ENCODE measurements at places on chromosomes 11 and 22.
A peak's percentile ranks its signal among the peaks of the same experiment; 100 is the strongest.

- DNase-seq = peak; percentile 19
Measured at GRCh38 chr11:63699896-63700295, 18.6 kb downstream of the RTN3 start.

- no peak for DNase-seq
Measured at GRCh38 chr11:14312736-14313438, 46.1 kb downstream of the RRAS2 start.

DNA sequence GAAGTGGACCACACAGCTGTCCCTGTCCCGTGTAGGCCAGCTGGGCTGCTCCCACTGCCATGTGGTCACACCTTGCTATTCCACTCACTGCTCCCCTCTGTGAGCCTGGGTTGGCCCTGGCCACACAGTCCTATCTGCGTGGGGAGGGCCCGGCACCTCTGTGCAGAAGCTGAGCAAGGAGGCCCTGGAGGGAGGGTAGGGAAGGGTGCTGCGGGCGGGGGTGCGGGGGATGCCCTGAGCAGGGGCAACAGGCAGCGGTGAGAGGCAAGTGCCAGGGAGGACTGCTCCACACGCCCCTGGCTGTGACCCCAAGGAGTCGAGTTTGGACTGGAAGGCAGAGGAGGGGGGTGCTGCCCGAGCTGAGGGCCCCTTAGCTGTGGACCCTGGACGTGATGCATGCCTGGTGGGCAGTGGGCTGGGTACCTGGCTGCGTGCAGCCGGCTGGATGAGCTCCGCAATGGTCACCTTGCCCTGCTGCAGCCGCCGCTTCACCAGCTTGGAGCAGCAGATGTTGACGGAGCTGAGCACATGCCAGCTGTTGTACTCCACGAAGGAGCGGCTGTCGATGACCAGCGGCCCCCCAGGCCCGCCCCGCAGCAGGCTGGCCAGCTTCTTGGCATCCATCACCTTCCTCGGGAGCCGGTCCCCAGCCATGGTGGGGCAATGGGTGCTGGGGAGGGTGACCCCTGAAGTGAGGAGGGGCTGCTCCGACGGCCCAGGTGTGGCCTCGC, 6.7 kb downstream of the DUSP8 start:
- no peak for DNase-seq

- DNase-seq = no peak
Measured at GRCh38 chr11:35389897-35390465, 29.4 kb downstream of the SLC1A2 start.

GRCh38 chr11:93608364-93608763, 53.1 kb upstream of the CEP295 start:
- no peak for DNase-seq

DNA sequence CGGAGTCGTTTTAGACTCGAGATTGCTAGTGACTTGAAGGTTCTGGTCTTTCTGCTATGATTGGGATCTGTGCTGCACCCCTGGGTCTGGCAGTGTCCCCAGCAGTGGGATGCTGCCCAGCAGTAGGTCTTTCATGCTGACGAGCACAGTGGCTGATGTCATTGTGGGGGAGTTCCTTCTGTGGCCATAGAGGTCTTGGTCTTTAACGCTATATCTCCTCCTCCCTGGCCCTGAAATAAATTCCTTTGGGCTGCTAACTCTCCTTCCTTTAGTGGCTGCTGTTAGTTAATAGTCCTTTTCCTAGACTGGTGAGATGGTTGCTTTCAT, 136.3 kb downstream of the TEAD1 start:
- no peak for DNase-seq

DNA sequence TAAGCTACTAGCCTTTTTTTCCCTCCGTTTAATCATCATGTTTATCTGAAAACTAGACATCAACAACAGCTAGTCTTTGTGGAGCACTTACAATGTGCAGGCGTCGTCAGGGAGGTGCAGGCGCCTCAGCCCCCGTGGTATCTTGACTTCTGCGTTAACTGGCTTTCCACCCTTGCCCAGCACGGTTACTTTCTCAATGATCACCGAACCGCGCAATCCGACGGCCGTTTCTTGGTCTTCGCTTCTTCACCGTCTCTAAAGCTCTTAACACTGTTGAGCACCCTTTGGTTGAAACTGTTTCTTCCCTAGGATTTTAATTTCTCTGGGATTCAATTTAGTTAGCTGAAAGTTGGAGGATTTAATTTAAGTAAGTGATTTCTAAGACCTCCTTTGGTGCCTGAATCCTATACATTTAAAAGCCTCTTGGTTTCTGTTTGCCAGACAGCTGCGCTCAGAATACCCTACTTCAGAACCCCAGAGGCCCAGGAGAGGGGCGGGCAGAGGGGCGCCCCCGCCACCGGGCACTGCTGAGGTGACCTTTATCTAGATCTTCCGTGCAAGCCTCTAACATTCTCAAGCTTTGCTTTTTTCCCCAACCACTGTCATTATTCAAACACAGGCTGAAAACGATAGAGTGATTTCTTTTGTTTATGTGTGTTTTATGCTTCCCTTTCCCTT, 18.0 kb upstream of the TMEM218 start:
- no peak for DNase-seq

- no peak for DNase-seq
Measured at GRCh38 chr11:62390237-62390636, 28.6 kb upstream of the SCGB1A1 start.

- DNase-seq = no peak
Measured at GRCh38 chr22:42587588-42588175, 27.0 kb downstream of the POLDIP3 start.

- peak; percentile 69 for DNase-seq
Measured at GRCh38 chr11:72642884-72643522, 31.2 kb downstream of the PDE2A start.

- peak; percentile 81 for DNase-seq
Measured at GRCh38 chr11:100687630-100688395, 725 bp downstream of the ARHGAP42 start.

GRCh38 chr22:28581016-28581415, 98.6 kb downstream of the TTC28 start:
- DNase-seq = no peak

- no peak for DNase-seq
Measured at GRCh38 chr22:19271856-19272535, 19.5 kb downstream of the CLTCL1 start.

DNA sequence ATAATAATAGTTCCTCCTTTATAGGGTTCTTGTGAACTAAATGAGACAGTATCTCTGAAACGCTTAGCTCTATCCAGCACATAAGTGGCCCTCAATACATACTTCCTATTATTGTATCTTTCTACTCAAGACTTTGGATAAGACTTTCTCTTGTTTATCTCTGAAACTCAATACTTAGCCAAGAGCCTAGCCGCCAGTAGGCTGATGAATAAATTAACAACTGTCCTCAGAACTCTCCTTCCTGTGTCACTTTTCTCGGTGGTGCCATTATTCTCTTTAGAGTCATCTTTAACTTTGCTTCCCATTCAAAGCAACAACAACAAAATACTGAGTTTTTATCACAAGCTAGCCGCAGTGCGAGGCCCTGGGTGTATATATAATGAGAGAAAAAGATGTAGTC, 86.9 kb downstream of the FAM83F start:
- peak; percentile 64 for DNase-seq

- DNase-seq = no peak
Measured at GRCh38 chr11:15616130-15617105, 501.7 kb downstream of the INSC start.

- DNase-seq = no peak
Measured at GRCh38 chr11:43925063-43925931, 17.1 kb upstream of the C11orf96 start.

- DNase-seq = peak; percentile 15
Measured at GRCh38 chr11:12859872-12860657, 149.1 kb upstream of the RASSF10 start.

- DNase-seq = peak; percentile 21
Measured at GRCh38 chr11:75504501-75504900, 21.2 kb downstream of the GDPD5 start.

- DNase-seq = no peak
Measured at GRCh38 chr11:116582571-116582970, 190.2 kb downstream of the BUD13 start.

DNA sequence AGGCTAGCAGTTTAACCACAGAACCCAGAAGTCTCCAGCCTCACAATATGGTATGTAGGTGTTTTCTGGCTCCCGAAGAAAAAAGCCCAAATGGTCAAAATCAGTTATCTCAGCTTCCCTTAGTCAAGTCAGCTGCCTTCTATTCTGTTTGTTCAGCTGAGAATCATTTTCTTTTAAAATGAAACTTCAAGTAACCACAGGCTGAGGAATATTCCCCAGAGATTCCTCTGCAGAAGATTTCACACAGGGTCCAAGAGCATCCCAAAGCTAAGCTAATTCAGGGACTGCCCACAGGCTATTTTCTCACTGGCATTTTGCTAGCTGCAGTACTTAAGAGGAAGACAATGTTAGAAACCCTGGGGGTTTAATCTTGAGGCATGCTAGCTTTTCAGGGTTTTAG, 977.0 kb upstream of the CHORDC1 start:
- DNase-seq = no peak

GRCh38 chr11:120703358-120704152, 192.0 kb downstream of the GRIK4 start:
- no peak for DNase-seq

- DNase-seq = no peak
Measured at GRCh38 chr22:48945621-48946458, 881.8 kb downstream of the BRD1 start.

- DNase-seq = no peak
Measured at GRCh38 chr11:128509621-128510389, 77.6 kb downstream of the ETS1 start.

- DNase-seq = no peak
Measured at GRCh38 chr11:73323464-73323863, 15.4 kb downstream of the ARHGEF17 start.

GRCh38 chr11:12100841-12101242, 9.5 kb upstream of the MICAL2 start:
- no peak for DNase-seq

DNA sequence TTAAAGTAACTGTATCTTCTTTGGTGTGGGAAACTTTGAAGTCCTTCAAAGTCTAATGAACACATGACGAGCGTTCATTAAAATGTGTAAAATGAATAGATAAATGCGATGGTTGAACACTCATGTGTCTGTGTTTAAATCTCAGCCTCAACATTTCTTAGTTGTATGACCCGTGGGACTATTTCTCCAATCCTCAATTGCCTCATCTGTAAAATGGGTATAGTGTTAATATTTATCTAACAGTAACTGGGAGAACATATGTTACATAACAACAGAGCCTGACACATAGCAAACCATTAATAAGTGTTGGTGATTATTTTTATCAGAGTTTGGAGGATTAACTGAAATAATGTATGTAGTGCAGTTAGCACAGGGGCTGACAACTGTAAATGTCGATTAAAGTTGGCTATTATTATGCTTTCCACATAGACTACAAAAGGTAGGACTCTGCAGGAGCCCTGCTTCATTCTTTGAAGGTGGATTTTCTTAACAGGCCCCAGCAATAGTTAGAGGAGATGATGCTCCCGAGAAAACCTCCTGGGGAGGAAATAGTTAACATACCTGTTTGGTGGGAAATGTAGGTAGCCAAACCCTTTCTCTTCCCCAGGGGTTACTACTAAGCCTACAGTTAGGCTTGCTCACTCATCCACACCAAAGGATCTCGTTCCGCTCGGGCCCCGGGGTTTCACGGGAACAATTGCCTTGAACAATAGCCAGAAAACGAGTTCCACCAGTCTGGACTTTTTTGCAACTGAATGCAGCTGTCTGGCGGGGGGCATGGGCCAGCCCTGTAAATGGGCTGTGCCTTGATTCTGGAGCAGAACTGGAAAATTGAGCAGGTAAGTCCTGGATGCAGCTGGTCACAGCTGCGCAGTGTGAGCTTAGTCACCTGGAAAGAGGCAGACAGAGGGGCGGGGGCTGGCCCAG, 133.4 kb downstream of the DBX1 start:
- DNase-seq = no peak

DNA sequence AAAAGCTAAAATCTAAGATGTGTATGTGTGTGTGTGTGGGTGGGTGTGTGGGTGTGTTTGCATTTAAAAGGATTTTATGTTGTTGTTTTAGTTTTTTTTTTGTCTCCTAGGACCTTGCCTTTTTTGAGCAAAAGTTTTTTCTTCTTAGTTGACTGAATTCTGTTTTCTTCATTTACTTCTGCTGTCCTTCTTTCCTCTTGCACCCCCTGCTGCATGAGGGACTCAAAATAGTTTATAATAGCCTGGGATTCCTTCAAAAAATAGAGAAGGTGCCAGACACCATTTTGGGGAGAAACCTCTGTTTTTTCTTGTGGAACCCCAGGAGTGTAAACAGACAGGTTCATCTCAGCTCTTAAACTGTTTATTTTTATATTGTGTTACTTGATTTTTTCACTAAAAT, 817.7 kb downstream of the TBC1D22A start:
- DNase-seq = no peak

- DNase-seq = no peak
Measured at GRCh38 chr11:66231561-66231960, 36.9 kb upstream of the RAB1B start.

DNA sequence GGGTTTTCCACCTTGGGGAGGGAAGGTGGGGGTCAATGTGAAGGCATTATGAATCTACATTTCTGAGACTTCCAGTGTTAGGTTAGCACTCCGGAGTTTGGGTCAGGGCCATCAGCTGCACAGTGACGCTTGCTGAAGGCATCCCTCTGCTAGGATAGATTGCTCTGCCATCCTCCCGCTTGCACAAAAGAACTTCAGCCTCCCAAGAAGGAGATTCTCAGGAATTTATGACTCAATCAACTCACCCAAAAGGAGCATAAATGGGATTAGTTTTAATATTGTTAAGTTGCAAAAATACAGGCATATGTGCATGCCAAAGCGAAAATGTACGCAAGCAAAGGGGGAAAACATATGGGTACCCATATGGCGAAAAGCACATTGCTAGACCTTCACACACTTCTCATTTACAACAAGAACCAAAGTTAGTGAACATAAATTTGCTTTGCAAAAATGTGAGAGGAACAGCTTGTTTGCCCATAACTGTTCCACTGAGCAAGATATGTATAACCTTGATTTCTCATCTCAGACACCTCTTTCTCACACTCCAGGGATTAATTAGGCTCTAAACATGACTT, 1013.0 kb downstream of the OPCML start:
- no peak for DNase-seq

- no peak for DNase-seq
Measured at GRCh38 chr11:55652560-55652959, 4.4 kb downstream of the OR4S2 start.

- no peak for DNase-seq
Measured at GRCh38 chr22:49264696-49265095, 563.0 kb downstream of the BRD1 start.
